Activated CD4-positive, alpha-beta T cell treated with anti-CD3 and anti-CD28 coated beads for 4 hours (primary cell): ENCODE measurements at places on chromosomes 12 and 14.
A peak's percentile ranks its signal among the peaks of the same experiment; 100 is the strongest.

GRCh38 chr14:94338023-94338422, 14.9 kb upstream of the SERPINA6 start:
- no peak for DNase-seq

GRCh38 chr12:14111230-14111865, 129.9 kb upstream of the GRIN2B start:
- no peak for DNase-seq

GRCh38 chr12:81150382-81150781, 72.5 kb downstream of the ACSS3 start:
- no peak for DNase-seq

- DNase-seq, result no peak
Observed at GRCh38 chr12:1544996-1545700, 49.2 kb downstream of the FBXL14 start.

DNA sequence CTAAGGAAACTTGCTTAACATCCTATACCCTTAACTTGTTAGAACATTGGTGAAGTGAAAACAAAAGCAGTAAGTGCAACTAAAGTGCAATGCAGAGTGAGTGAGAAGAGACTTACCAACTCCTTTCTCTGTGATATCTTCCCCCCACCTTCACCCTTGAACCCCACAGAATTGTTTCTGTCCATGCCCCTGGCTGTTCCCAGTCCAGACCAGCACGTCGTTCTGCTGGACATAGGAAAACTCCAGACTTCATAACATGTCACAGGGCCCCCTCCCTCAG, 91.9 kb downstream of the DAD1 start:
- DNase-seq, result no peak

GRCh38 chr14:68528040-68528687, 264.7 kb downstream of the ZFP36L1 start:
- no peak for DNase-seq

GRCh38 chr12:10736463-10736862, 13.3 kb upstream of the YBX3 start:
- DNase-seq, result no peak

GRCh38 chr12:76460807-76461206, 98.8 kb downstream of the OSBPL8 start:
- DNase-seq, result no peak

- DNase-seq, result no peak
Observed at GRCh38 chr12:52198454-52199215, 6.8 kb upstream of the KRT80 start.

DNA sequence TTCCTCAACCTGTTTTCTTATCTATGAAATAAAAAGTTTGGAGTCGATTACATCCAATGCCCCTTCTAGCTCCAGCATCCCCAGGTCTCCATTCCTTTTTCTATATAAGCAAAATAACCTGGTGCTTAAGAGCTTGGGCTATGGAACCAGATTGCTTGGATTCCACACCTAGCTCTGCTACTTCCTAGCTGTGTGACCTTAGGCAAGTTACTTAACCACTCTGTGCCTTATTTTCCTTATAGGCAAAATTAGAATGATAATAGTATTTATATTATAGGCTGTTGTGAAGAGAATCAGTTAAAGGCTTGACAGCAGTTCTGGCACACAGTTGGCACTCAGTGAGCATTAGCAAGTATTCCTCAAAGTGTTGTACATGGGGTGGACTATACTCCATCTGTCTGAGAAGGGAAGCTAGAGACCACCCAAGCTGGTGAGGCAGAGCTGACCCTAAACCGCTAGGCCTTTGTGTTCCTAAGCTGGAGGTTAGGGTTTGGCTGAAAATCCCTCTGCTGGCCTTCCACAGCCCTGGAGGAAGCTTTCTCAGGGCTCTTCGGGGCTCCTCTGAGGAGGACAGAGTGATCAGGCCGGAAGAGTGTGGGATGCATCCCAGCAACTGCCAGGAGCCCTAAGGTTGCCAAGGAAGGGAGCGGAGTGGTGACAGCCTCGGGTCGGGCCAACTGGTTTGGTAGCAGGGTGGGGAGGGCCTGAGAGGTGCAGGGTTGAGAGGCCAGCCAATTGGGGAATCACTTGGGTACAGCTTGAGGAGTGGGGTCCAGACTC, 6.0 kb upstream of the KRT4 start:
- DNase-seq, result no peak

DNA sequence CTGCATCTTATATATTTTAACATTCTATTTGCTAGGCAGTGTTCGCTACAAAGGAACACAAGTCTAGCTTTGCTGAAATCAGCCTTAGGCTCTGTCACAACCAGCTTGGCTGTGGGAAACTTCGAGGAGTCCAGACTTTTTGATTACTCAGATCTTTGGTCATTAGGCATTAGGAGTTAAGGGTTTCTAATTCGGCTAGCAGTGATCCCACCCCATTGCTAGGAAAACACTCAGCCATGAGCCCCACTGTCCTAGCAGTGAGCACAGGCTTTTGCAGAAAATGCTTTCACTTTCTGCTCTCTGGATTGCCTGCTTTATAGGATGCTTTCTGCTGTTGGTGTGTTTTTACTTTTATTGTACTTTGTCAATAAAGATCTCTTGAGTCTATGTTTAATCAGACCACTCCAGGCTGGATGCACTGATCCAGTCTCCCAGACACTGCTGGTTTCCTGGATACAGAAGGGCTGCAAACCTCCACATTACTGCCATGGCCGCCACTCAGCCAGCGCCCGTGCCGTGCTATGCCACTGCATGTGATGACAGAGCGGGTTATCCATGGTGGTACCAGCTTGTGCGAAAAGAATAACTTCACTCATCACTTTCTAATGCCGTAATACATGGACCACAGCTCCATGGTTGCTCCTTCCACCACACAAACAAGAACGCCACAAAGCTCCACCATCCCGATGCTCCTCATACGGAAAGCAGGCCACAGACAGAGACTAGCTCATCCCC, 41.0 kb upstream of the PYGL start:
- no peak for DNase-seq

DNA sequence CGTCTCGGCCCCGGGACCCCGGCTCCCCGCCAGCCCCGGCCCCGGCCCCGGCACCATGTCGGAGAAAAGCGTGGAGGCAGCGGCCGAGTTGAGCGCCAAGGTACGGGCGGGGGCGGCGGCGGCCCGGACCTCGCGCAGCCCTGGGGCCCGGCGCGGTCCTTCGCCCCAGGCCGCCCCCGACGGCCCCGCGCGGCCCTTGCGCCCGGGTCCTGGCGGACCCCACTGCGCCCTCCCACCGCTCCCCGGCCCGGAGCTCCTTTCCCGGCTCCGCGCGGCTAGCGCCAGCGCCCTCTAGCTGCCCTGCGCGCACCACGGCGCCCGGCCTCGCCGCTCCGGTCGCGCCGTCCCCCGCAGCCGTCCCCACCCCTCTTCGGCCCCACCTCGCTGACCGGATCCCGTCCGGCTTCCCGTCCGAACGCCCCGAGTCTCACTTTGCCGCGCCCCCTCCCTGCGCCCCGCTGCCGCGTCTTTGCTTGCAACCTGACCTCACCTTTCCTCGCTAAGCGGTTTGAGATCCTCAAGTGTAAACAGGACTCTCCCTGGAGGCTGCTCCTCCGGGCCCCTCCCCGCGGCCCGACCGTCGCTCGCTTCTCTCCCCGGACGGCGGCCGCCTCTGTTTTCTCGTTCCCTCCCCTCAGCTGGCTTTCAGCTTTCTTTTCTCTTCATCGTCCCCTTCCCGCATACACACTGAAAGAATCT, 637 bp downstream of the PTMS start:
- DNase-seq, result peak; percentile 43

DNA sequence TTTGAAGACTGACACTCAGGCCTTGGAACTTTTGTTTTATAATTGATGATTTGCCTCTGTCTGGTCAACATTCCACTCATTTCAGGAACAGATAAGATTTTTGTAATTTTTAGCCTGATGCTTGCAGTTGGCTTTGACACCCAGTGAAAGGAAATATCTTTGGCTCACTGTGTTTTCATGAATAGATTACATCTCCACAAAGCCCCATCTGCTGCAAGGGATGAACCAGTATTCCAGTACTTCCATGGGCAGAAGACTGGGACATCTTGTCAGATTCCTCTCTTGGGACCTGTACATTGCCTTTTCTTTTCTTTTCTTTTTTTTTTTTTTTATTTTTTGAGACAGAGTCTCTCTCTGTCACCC, 28.4 kb downstream of the GSG1 start:
- no peak for DNase-seq

DNA sequence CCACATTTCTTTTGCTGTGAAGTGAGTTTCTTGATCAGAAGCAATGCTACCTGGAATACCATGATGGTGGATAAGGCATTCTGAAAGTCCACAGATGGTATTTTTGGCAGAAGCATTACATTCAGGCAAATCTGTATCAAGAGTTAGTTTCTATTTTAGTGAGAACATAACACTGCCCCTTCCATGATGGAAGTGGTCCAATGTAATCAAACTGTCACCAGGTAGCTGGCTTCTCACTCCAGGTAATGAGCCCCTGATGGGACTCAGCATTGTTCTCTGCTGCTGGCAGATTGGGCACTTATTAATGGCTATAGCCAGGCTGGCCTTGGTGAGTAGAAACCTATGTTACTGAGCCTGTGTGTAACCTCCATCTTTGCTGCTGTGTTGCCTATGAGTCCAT, 80.7 kb downstream of the KCNA5 start:
- DNase-seq, result no peak

- DNase-seq, result no peak
Observed at GRCh38 chr12:1044199-1044598, 53.2 kb downstream of the ERC1 start.

GRCh38 chr12:78090266-78090665, 259.6 kb downstream of the NAV3 start:
- no peak for DNase-seq

DNA sequence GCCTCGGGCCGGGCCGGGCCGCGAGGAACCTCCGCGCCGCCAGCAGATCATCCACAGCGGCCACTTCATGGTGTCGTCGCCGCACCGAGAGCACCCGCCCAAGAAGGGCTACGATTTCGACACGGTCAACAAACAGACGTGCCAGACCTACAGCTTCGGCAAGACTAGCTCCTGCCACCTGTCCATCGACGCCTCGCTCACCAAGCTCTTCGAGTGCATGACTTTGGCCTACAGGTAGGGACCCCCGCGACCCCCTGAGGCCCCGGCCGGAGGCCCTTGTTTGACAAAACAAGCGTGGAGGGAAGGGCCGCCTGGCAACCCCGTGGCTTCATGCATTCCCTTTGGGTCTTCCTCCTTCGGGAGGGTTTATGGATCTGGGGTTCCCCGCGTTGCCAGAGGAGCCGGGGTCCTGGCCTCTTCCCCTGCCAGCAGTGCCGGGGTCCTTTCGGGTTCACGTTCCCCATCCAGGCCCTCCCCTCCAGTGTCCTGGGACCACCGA, 526 bp downstream of the MLXIP start:
- no peak for DNase-seq

GRCh38 chr14:103641161-103641560, 12.2 kb downstream of the KLC1 start:
- DNase-seq, result no peak

DNA sequence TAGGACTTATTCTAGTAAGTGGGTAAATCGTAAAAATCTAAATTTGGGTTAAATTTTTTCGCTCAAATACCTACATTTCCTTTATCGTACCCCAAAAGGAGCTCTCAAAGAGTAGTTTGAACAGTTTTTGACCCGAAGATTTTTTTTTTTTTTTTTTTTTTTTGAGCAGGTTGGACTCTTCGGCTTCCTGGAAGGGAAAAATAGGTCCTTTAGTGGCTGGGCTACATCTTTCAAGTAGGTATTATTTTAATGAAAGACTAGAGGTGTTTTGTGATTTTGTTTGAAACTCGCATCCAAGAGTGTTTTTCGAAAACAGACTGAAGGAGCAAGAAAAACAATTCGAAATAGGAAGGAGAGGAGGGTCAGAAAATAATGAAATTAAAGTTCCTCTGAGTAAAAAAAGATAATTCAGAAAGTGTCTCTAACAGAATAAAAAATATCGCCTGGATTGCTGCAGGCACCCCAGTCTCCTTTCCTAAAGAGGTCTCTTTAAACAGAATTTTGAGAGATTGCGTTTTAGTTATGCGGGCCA, 6.0 kb downstream of the CDKN1B start:
- DNase-seq, result no peak

DNA sequence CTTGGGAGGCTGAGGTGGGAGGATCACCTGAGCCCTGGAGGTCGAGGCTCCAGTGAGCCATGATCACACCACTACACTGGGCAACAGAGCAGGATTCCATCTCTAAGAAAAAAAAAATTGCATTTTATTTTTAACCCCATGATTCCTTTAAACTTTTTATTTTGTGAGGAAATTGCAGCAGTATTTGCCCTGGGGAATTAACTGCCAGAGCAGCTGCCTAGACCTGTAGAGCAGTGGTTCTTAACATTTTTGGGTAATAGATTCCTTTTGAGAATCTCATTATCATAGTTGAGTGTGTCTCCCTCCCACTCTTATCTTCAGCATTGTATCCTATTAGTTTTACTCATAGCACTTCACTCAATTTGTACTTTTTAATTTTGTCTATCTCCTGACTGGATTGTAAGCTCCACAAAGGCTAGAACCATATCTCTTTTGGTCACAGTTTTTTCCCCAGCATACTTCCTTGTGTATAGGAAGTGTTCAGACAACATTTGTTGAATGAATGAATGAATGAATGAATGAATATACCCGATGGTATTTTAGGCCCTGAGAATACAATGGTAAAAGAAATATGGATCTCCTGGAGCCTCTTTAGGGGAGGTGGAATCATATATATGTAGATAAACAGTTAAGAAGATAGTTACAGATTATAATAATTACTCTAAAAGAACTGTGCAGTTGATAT, 40.6 kb downstream of the BRMS1L start:
- DNase-seq, result no peak

- DNase-seq, result no peak
Observed at GRCh38 chr12:131854861-131855476, 26.8 kb downstream of the MMP17 start.

DNA sequence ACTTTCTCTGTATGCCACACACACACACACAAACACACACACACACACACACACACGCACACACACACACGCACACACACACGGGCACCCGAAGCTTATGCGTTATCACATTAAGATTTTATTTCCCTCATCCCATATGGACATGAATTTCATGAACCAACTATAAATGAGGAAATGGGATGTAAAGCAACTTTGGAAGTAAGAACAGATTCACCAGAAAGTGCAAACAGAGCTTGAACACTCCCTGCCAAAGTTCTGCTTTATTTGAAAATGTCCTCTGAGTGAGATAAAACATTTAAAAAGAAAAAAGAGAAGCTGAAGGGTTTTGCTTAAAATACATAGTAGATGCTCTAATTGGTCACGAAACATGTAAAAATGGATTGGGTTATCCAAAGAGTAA, 90.4 kb upstream of the OTX2 start:
- no peak for DNase-seq

- DNase-seq, result no peak
Observed at GRCh38 chr14:100866666-100867630, 36.6 kb downstream of the RTL1 start.

GRCh38 chr12:77189458-77189857, 124.1 kb upstream of the E2F7 start:
- no peak for DNase-seq

DNA sequence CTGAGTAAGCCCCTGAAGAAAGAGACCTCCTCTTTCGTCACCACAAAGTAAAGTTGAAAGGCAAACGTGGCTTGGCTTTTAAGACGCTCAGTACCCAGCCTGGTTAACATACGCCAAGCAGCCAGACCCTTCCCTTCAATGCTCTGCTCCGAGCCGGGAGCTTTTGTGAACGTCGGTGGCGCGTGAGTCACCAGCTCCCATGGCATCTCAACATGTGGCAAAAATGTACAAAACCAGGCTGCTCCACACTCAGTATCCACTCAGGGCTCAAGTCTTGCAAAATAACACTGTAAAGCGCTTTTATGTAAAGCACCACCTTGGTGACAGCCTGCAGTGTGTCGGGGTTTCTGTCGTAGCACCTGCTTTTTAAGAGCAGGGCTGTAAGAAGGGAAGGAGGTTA, 89.0 kb downstream of the SETD3 start:
- no peak for DNase-seq
